ENCODE measurements at places on chromosomes 3 and 15. TPM values are rescaled to one million over a fixed set of nuclear protein-coding genes. Genes with fewer than 3 reads are reported as not detected.

GRCh38 chr3:122563717-122564025 lies 429 bp downstream of the PARP9 start:
- no peak for DNase-seq

SLC28A1 gene
- 0.50 TPM for total RNA-seq

GRCh38 chr3:38622336-38622735 lies 27.2 kb downstream of the SCN5A start:
- DNase-seq = no peak

TMEM45A gene
- total RNA-seq = 3.2 TPM

Data from left ventricle myocardium superior (tissue), 1 donor.